ENCODE measurements at places on chromosomes 2 and 18.
A peak's percentile ranks its signal among the peaks of the same experiment; 100 is the strongest.

- DNase-seq = no peak
Measured at GRCh38 chr2:222436040-222436413, 11.7 kb downstream of the SGPP2 start.

GRCh38 chr2:29011418-29012060, 30.4 kb downstream of the TOGARAM2 start:
- peak; percentile 57 for DNase-seq

- DNase-seq = no peak
Measured at GRCh38 chr18:61883547-61883946, 9.3 kb downstream of the RNF152 start.

- no peak for DNase-seq
Measured at GRCh38 chr2:128513961-128514283, 195.3 kb upstream of the HS6ST1 start.

DNA sequence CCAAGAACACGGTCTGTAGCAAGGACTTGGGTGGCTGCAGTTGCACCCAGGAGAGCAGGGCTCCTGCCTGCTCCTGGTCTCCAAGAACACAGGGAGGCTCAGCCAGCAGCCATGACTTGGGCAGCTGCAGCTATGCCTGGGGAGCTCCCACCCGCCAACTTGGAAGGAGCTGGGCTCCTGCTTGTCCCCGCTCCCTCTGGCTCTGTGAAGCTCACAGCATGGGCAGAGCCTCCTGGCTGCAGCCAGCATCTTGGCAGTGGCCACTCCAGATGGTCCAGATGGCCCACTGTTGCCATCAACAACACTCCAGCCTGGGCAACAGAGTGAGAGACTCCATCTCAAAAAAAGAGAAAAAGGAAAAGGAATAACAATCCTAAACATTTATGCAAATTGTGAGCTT, 5.2 kb downstream of the ZSCAN30 start:
- no peak for DNase-seq

- DNase-seq = no peak
Measured at GRCh38 chr2:45285771-45286390, 276.6 kb upstream of the SIX2 start.

- no peak for DNase-seq
Measured at GRCh38 chr2:200063155-200063554, 107.8 kb downstream of the MAIP1 start.

DNA sequence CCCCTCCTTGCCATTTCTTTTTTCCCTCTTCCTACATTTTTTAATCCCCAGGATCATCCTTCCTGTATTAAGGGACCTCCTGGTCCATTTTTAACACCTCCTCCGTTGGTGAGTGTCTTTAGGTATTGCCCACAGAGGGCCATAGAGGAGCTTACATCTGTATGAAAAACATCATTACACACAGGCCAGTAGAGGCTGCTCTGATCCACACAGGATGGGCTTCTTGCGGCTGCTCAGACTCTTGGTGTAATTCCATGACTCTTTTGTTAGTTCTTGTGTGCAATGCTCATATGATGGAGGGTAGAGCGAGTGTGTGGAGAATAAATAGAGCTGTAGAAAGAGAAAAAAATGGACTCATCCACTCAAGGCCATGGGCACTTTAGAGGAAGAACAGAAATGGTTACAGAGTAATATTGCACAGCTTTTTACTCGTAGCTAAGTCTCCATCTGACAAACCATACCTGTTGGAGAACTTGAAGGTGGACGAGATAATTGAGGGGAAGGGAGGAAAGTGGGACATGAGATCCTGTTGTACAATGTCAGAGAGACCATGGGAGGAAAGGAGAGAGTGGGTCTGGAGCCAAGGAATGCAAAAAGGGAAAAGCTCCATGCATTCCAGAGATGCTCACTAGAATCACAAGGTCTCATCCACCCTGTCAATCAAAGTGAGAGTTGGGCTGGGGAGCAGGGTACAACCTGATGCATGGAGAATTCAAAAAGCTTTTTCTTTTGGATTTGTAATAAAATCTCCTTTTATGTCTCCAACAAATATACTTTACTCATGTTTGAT, 129.7 kb upstream of the TNP1 start:
- no peak for DNase-seq

- no peak for DNase-seq
Measured at GRCh38 chr2:200985799-200986198, 22.3 kb upstream of the ORC2 start.

- DNase-seq = no peak
Measured at GRCh38 chr18:55323051-55323994, 264.7 kb downstream of the TCF4 start.

GRCh38 chr2:181419129-181419855, 37.9 kb upstream of the ITGA4 start:
- DNase-seq = no peak

DNA sequence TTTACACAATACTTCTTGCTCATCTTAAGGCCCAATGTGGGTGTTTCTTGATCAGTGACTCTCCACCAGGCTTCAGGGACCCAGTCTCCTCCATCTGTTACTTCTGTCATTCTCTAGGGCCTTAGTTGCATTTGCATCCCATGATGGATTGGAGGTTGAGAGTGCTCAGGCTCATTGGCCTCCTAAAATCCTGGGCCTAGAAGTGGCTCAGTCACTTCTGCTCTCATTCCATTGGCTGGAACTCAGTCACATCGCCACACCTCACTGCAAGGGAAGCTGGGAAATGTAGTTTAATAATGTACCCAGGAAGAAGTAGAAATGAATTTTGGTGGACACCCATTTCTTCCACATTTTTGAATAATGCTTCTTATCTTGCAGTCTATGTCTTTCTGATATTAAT, 223.5 kb downstream of the HRH4 start:
- no peak for DNase-seq

GRCh38 chr2:159712929-159713420, 669 bp downstream of the MARCHF7 start:
- no peak for DNase-seq

Measured in activated CD8-positive, alpha-beta memory T cell treated with anti-CD3 and anti-CD28 coated beads for 1 hour (primary cell).